ENCODE measurements at places on chromosomes 3 and 15. TPM values are rescaled to one million over a fixed set of nuclear protein-coding genes. Genes with fewer than 3 reads are reported as not detected.

DNA sequence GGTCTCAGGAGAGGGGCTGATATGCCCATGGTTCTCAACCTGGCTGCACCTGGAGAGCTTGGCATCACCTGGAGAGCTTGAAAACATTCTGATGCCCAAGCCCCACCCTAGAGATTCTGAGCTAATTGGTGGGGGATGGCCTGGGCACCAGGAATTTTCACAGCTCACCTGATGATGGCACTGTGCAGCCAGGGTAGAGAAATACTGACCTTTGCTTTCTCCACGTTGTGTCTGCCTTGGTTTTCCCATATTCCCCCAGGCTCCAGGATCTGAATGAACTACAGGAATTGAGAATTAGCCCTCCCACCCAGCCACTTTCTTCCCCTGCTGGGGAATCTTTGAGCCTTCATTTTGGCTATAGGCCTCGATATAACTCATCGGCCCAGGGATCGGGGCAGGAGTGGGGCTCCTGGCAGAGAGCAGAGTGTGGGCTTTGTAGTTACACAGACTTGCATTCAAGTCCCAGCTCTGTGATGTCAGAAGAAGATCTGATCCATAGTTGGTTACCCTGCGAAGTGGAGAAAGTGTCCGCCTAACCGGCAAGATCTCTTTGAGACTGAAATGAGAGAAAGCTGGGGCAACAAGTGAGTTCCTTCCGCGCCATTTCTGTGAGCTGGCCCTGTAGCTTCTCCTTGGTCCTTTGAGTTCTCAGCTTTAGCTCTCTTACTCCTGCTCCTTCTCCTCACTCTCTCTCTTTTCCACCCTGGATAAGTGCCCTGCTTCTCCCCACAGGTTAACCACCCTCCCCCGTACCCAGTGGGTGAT lies 33.1 kb upstream of the UBE2Q2 start:
- DNase-seq, result no peak
- H3K4me3 ChIP-seq, result no peak overlapping the region
- H3K4me1 ChIP-seq, result no peaks in the 10 kb centered on the region
- no peaks in the 10 kb centered on the region for H3K27me3 ChIP-seq
- H3K27ac ChIP-seq, result no peak overlapping the region

- H3K27ac ChIP-seq, result no peak overlapping the region
- H3K4me3 ChIP-seq, result no peak overlapping the region
- H3K36me3 ChIP-seq, result no peaks in the 10 kb centered on the region
- H3K4me1 ChIP-seq, result no peaks in the 10 kb centered on the region
- no peak for DNase-seq
- no peaks in the 10 kb centered on the region for H3K27me3 ChIP-seq
Observed at GRCh38 chr3:76442374-76442915, 597.5 kb upstream of the ROBO2 start.

DNA sequence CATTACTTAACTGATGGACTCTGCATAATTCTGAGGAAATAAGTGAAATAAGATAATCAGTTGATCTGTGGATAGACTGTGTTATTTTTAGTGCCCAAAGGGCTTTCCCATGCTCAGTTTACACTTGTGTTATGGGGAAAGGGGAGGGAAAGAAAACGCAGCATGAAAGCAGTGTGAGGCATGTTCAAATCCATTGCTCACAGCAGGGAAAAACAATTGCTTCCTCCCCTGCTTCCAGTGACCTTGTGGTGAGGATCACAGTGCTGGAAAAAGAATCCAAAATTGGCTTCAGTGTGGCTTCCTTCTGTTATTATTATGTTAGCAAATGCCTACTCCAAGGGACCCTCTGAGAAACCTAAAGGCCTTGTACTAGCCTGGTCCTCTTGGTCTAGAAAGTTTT lies 285.1 kb upstream of the CDIN1 start:
- no peak overlapping the region for H3K4me3 ChIP-seq
- H3K36me3 ChIP-seq, result no peaks in the 10 kb centered on the region
- no peak for DNase-seq
- no peaks in the 10 kb centered on the region for H3K27me3 ChIP-seq
- peaks cover 4% of the 10 kb centered on the region for H3K4me1 ChIP-seq
- H3K27ac ChIP-seq, result no peak overlapping the region

GRCh38 chr3:163708428-163708827 lies 1369.9 kb downstream of the SI start:
- H3K4me1 ChIP-seq, result no peaks in the 10 kb centered on the region
- DNase-seq, result no peak
- H3K27me3 ChIP-seq, result no peaks in the 10 kb centered on the region
- no peaks in the 10 kb centered on the region for H3K36me3 ChIP-seq

DNA sequence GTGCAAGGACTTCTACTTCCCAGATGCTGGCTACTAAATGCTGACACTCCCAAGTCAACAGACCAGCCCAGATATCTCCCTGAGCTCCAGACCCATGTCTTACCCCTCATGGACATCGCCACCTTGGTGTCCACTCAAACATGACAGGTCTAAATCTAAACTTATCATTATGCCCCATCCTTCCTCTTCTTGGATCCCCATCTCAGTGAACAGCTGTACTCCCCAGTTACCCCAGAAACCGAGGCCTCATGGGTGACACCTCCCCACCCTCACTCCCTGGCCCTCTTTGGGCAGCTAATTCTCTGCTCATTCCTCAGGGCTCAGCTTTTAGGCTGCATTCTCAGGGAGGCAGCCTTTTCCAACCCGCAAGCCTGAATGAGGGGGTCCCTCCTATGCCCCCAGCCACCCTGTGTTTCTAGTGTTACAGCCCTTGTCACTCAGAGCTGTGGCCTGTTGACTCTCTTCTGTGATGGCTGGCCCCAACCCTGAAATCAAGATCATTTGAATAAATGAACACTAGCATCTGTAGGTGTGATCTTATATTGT lies 5.4 kb downstream of the EHD4 start:
- H3K4me3 ChIP-seq, result no peak overlapping the region
- H3K36me3 ChIP-seq, result no peaks in the 10 kb centered on the region
- H3K27ac ChIP-seq, result no peak overlapping the region
- DNase-seq, result no peak
- H3K4me1 ChIP-seq, result peaks cover 4% of the 10 kb centered on the region

GRCh38 chr3:187738331-187739093 lies 6.8 kb downstream of the BCL6 start:
- peaks cover 7% of the 10 kb centered on the region for H3K4me1 ChIP-seq
- peak overlapping the region; percentile 88 for H3K4me3 ChIP-seq
- no peaks in the 10 kb centered on the region for H3K36me3 ChIP-seq
- no peaks in the 10 kb centered on the region for H3K27me3 ChIP-seq
- peak overlapping the region; percentile 84 for H3K27ac ChIP-seq

- no peaks in the 10 kb centered on the region for H3K4me1 ChIP-seq
- H3K27me3 ChIP-seq, result no peaks in the 10 kb centered on the region
- no peak overlapping the region for H3K27ac ChIP-seq
Observed at GRCh38 chr3:15348246-15348645, 15.9 kb upstream of the SH3BP5 start.

DNA sequence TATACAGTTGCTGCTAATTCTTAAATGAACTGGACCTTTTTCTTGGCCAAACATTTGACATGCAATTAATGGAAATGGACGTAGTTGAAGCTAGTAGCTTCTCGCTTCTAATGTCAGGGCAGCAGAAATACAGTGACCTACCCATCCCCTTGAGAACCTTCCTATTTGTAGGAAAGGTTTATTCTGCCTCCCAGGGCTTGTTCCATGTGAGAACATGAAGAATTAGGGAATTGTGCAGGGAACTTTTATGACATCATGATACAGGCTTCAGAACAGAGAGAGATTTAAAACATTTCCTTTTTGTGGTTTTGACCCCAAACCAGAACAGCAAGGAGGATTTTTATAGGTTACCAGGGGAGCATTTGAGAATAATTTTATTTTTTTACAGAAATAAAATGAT lies 406.6 kb upstream of the PPP2R3A start:
- no peak overlapping the region for H3K4me3 ChIP-seq
- H3K4me1 ChIP-seq, result no peaks in the 10 kb centered on the region
- DNase-seq, result no peak
- H3K27ac ChIP-seq, result no peak overlapping the region
- H3K36me3 ChIP-seq, result no peaks in the 10 kb centered on the region
- H3K27me3 ChIP-seq, result no peaks in the 10 kb centered on the region

GRCh38 chr15:76340803-76341365 lies 4.3 kb downstream of the ISL2 start:
- H3K27me3 ChIP-seq, result peaks cover 31% of the 10 kb centered on the region
- no peaks in the 10 kb centered on the region for H3K36me3 ChIP-seq
- DNase-seq, result no peak
- no peak overlapping the region for H3K4me3 ChIP-seq

DNA sequence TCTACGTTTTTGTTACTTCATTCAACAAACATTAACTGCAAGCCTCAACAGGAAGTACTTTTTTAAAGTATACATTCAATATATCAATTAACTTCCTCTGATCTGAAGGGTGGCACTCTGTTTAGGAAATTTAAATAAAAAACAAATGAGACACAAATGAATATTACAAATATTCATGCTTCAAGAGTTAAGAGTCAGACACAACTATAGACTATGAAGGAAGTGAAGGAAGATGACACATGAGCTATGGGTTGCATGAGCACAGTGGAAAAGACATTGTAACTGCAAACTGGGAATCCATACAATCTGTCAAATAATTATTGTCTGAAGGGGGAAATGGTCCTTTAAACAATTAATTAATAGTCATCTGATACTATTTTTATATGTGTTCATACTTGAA lies 26.8 kb upstream of the ALCAM start:
- H3K4me1 ChIP-seq, result no peaks in the 10 kb centered on the region
- DNase-seq, result no peak
- no peaks in the 10 kb centered on the region for H3K36me3 ChIP-seq
- no peaks in the 10 kb centered on the region for H3K27me3 ChIP-seq

- no peaks in the 10 kb centered on the region for H3K27me3 ChIP-seq
- no peak for DNase-seq
- H3K36me3 ChIP-seq, result no peaks in the 10 kb centered on the region
- H3K27ac ChIP-seq, result no peak overlapping the region
- peaks cover 6% of the 10 kb centered on the region for H3K4me1 ChIP-seq
- no peak overlapping the region for H3K4me3 ChIP-seq
Observed at GRCh38 chr3:49415931-49416601, 3.8 kb downstream of the TCTA start.

- H3K4me3 ChIP-seq, result no peak overlapping the region
- DNase-seq, result no peak
- no peaks in the 10 kb centered on the region for H3K27me3 ChIP-seq
- no peaks in the 10 kb centered on the region for H3K36me3 ChIP-seq
Observed at GRCh38 chr3:114700637-114701234, 406.9 kb downstream of the TIGIT start.

DNA sequence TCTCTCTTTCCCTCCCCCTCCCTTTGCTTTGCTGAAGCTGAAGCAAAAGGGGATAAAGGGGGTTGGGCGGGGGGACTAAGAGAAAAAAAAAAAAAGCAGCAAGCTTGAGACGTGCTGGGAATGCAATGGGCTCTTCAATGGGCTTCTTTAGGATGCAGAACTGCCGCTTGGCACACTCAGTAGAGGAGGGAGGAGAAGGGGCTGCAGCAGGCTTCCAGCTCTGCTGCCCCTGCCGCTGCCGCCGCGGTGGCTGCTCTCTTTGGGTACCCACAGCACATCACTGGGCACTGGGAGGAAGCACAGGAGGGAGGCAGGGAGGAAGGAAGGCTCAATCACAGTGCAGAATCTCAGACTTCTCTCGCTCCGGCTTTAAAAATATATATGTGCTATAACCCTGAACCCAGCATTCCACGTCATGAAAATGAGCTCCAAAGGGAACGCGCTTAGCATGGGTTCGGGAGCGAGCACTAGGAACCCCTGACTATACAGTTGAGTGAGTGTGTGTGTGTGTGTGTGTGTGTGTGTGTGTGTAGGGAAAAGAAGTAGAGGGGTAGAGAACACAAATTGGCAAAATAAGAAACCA lies 3.5 kb downstream of the SLITRK3 start:
- H3K4me1 ChIP-seq, result peaks cover 2% of the 10 kb centered on the region
- H3K27ac ChIP-seq, result no peak overlapping the region
- no peak overlapping the region for H3K4me3 ChIP-seq
- DNase-seq, result no peak
- no peaks in the 10 kb centered on the region for H3K36me3 ChIP-seq

DNA sequence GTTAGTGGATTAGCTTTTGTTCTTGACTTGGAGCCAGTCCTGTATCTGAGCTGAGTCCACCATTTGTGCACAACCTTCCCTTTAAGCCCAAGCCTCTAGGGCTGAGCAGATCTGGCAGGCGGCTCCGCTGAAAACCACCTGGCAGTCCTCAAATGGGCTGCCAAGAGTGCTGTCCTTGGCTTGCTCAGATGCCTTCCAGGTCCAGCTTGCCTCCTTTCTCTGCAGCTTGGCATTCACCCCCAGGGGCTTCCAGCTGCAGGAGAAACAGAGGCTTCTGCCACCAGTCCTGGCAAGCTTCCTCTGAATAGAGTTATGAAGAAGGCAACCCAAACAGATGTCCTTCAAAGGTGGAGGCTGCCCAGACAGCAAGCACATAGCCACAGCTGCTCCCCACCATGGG lies 96.7 kb downstream of the LRTM1 start:
- H3K4me1 ChIP-seq, result no peaks in the 10 kb centered on the region
- H3K27me3 ChIP-seq, result no peaks in the 10 kb centered on the region
- H3K36me3 ChIP-seq, result no peaks in the 10 kb centered on the region
- H3K27ac ChIP-seq, result no peak overlapping the region

DNA sequence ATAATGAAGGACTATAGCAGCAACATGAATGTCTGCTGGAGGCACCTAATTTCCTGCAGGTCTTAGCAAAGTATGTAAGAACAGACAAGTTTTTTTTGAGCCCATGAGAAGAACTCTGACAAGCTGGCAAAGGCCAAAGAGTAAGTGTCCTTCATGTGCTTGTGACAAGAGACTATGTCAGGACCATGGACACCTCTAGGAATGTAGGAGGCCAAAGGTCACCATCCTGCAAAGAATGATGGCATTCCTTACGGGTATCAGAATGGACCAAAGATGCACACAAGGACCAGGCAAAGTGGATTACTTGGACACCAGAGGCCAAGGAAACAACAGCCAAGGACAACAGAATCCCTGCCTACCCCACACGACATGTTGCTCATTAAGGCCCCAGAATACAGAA lies 858.5 kb upstream of the CFAP20DC start:
- no peaks in the 10 kb centered on the region for H3K27me3 ChIP-seq
- DNase-seq, result no peak
- no peaks in the 10 kb centered on the region for H3K4me1 ChIP-seq
- H3K36me3 ChIP-seq, result no peaks in the 10 kb centered on the region
- no peak overlapping the region for H3K4me3 ChIP-seq
- no peak overlapping the region for H3K27ac ChIP-seq

The C3orf85 gene
- total RNA-seq, result not detected

The EEFSEC gene
- 21.0 TPM for total RNA-seq

The NPHP3 gene
- 40.7 TPM for total RNA-seq

The CILP gene
- 1.2 TPM for total RNA-seq

The GP5 gene
- total RNA-seq, result 0.31 TPM

All from ovary (tissue), 10 donors.